ENCODE measurements at places on chromosomes 2 and 18.

GRCh38 chr2:225165052-225165451 is 122.8 kb upstream of the DOCK10 start:
- no peaks in the 10 kb centered on the region for H3K4me1 ChIP-seq
- no peak for DNase-seq
- no peak overlapping the region for H3K27ac ChIP-seq
- peaks cover 30% of the 10 kb centered on the region for H3K27me3 ChIP-seq
- H3K4me3 ChIP-seq: no peak overlapping the region

GRCh38 chr2:66364495-66365333 is 70.2 kb upstream of the MEIS1 start:
- H3K27me3 ChIP-seq: no peaks in the 10 kb centered on the region
- no peaks in the 10 kb centered on the region for H3K36me3 ChIP-seq
- no peak for DNase-seq

DNA sequence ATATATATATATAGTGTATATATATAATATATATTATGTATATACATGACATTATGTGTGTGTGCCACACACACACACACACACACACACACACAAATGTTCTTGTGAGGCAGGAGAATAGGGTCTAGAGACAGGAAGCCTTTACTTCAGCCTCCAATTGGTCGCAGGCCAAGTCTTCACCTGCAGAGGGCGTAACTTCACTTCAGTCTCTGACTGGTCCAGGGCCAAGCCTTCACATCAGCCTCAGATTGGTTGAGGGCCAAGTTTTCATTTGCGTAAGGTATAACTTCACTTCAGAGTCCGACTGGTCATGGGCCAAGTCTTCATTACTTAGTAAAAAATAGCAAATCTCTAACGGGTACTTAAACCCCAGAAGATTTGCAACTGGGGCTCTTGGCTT is 13.2 kb upstream of the SS18 start:
- no peak overlapping the region for H3K4me3 ChIP-seq
- no peak overlapping the region for H3K27ac ChIP-seq
- H3K36me3 ChIP-seq: no peaks in the 10 kb centered on the region
- peaks cover 5% of the 10 kb centered on the region for H3K27me3 ChIP-seq
- no peak for DNase-seq

DNA sequence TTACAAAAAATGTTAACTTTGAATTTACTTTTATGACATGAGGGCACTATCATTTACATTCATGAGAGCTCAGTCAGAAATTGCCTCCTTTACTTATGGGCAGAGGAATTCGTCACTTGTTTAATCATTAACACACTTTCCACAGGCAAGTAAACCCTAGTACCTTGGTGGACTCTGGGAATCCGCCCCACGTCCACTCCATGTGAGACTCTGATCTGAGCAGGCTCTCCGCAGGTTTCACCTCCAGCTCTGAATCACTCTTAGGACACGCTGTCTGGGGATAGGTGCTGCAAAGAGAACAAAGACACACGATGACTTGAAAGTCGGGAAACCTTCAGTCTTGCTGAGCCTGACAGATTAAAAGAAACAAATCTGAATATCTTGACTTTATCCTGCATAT is 73.6 kb downstream of the LPIN2 start:
- H3K4me3 ChIP-seq: no peak overlapping the region
- H3K4me1 ChIP-seq: no peaks in the 10 kb centered on the region
- no peak for DNase-seq
- no peaks in the 10 kb centered on the region for H3K36me3 ChIP-seq
- H3K27me3 ChIP-seq: no peaks in the 10 kb centered on the region
- no peak overlapping the region for H3K27ac ChIP-seq

All from naive B cell (primary cell).